GM12878 (cell line): ENCODE measurements at places on chromosomes 1 and 21. TPM values are rescaled to one million over a fixed set of nuclear protein-coding genes. Genes with fewer than 3 reads are reported as not detected.

GRCh38 chr1:91006113-91006908 is 15.5 kb downstream of the ZNF644 start:
- DNase-seq, result no peak

DNA sequence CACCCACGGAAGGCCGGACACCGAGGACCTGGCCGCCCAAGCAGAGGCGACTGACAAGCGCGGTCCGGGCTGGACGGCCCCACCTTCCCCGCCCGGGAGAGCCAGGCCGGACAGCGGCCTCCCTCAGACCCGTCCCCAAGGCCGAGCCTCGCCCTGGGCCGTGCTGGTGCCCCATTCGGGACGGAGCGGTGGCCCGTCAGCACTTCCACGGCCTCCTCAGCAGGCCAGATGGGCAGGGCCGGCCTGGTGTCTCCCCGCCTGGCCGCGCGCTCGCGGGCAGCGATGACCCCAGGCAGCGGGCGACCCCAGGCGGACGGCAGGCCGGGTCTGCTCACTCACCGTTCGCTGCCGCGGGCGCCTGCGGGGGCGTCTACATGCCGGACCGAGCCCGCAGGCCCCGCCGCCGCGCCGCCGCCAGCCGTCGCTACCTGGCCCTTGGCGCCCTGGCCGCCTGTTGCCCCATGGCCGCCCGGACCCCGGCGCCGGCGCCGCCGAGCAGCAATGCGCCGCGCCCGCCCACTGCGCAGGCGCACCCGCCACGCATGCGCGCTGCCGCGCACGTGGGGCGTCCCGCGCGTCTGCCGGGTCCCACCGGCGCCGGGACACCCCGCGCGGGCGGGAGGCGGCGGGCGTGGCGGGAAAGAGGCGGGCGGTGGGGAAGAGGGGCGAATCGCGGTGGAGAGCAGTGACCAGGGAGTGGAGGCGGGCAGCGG is at the start of gene NADK:
Gene NADK (minus strand): TSS at position 521 of the 713 bp plus-strand sequence. CDS start 13,064 bp downstream, outside the sequence.
- no peak for DNase-seq

DNA sequence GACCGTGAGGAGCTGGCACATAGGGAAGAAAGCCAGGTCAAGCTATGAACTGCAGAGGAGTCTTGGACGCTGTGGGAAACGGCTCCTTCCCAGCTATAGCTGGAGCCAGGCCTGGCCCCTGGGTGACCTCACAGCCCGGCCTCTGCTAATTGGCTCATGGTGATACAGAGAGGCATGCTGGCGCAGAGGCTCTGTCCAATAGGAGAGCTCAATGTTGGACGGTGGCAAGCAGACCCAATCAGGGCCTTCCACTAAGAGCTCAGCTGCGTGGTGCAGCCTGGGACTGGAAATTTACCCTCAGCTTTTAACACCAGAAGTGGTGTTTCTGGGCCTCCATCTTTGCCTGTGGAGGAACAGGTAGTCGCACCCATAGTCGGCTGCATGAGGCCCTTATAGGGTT is 64.4 kb upstream of the GRHL3 start:
- DNase-seq, result no peak

DNA sequence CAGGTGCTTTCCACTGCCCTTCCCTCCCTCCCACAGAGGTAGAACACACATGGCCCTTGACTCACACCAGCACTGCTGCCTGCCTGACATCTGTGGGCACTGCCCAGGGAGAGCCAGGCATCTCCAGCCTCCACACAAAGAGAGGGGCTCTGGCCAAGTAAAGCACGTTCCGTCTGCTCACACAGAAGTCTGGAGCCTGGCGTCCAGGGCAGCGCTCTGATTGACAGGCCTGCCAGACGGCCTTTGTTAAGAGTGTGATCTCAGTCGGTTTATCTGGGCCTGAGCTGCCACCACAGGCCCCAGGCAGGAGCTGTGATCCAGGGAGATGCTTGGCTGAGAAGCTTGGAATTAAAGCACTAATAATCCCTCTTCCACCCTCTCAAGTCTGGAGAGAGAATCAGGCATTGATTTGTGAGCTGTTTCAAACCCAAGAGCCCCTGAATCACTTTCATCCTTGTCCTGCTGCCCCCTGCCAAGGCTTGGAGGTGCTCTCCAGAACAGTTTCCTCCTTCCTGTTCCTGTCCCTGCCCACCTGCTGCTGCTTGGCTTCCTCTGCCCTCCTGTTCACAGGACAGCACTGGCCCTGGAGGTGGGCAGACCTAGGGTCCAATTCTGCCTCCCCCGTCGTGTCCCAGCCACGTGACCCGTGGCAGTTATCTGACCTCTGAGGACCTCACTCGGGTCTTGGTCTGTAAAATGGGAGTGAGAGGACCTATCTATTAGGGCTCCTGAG is 3.7 kb downstream of the DMRTB1 start:
- no peak for DNase-seq

DNA sequence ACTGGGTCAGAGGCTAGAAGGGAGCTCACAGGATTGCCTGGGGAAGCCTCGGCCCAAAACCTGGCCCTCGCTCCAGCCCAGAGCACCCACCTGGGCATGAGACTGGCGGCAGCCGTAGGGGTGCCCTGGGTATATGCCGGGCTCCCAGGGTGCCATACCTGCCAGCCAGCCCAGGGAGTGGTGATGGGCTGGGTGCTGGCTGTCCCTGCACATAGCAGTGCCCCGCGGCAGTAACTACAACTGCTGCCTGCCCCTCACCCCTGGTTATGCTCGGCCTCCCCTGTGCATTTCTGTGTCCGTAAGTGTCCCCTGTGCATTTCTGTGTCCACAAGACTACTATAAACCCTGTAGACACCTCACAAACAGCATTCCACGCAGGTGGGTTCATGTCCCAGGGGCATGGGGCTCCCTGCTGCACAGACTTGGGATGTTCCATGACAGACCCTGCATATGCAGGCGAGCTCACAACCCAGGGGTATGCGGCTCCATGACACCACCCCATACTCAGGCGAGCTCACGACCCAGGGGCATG is 5.8 kb upstream of the SPATC1L start:
- DNase-seq, result no peak

DNA sequence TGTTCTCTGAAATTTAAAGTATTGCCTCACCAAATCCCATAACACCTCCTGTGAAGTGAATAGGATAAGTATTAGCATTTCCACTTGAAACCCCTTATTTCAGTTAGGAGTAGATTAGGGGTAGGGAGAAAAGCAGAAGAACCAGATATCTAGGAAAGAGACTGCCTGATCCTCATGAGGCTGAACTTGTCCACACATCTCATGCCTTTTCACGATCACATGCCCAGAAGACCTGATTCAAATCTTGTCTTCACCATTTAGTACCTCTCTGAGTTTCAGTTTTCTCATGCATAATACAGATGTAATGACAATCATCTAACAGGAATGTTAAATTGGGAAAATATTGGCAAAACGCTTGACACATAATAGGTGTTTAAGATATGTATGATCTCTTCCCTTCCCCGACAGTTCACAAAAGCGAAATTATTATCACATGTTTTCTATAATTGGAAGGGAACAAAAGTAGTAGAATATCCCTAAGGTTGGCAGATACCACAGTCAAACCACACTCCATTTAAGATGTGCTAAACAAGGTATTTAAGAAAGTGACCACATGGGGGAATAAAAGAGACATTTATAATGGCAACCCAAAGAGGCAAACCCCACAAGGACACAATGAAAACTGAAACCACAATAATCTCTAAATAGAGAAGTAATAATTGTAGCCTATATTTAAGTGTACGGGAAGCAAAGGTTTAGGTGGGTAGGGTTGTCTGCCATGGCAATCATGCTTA is 25.2 kb downstream of the GFI1 start:
- no peak for DNase-seq

GRCh38 chr1:63679076-63679475 is 85.9 kb downstream of the PGM1 start:
- no peak for DNase-seq

DNA sequence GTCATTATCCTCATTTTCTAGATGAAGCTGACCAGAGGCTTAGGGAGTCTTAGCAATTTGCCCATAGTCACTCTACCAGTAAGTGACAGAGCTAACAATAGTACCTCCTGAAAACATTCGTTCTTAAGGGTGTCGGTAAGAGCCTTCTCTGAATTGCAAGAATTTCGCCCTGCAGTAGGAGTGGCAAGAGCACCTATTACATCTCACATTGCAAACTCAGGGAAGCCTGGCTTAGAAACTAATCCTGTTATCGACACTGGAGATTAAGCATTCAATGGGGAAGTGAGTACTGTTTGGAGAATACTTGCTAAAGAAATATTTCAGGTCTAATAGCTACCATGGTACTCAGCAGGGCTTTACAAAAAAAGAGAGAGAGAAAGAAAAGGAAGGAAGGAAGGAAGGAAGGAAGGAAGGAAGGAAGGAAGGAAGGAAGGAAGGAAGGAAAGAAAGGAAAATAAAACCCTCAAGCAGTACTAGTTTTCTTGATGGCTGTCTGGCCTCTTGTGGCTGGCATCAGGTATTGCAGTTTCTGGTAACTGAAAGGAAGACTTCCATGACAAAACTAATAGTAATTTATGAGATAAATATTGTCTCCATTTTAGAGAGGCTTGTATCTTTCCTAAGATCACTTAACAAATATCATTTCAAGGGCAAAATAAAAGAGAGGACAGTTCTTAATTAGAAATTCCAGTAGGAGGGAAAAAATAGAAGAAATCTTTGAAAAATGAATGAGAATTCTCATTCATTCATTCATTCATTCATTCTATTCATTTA is 10.4 kb downstream of the C1orf226 start:
- no peak for DNase-seq

DNA sequence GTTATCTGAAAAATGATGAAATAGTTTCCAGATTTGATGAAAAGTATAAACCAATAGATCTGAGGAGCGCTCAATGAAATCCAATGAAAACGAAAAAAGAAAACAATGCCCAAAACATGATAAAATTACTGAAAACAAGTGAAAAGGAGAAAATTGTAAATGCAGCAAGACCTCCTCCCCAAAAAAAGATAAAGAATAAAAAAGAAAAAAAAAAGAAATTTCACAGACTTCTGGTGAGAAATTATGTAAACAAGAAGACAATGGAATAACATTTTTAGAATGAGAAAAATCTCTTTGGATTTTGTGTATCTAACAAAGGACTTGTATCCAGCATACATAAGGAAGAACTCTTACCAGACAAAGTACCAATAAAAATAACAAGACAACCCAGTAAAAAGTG is 134.2 kb downstream of the DNAH14 start:
- no peak for DNase-seq

GRCh38 chr1:150567717-150568593 is 11.5 kb downstream of the MCL1 start:
- no peak for DNase-seq

DNA sequence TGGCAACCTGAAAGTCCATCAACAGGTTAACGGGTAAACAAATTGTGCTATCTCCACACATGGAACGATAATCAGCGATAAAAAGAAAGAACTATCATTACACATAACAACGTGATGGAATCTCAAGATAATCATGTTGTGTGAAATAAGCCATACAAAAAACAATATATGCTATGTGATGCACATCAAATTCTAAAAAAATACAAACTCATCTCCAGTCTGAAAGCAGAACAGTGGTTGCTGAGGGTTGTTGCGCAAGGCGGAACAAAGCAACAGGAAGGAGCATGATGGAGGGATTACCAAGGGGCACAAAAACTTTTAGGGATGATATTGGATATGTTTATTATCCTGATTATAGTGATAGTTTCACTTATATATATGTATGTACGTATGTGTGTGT is 324.8 kb downstream of the VAV3 start:
- DNase-seq, result no peak

DNA sequence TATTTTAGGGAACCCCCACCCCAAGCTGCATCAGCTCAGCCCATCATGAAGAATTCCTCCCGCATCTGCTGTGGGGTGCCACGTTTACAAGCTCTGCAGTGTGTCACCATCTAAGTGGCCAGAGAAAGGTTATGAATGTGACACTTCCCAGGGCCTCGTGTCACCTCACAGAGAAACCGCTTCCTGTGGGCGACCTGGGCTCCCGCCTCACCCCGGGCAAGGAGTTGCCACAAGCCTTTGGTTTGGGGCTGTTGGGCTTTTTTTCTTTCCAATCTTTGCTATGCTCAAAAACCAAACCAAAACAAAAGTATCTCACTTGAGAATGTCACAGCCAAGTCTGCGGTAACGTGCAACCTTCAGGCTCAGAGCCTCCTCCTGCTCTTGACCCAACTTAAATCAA is 82.1 kb upstream of the ARHGEF16 start:
- DNase-seq, result no peak

Gene MINDY1
- 3.4 and 3.9 TPM in 2 replicates for polyA plus RNA-seq

Gene DCST1
- not detected in 2 replicates for polyA plus RNA-seq

Gene TAL1
- polyA plus RNA-seq, result not detected in 2 replicates

Gene KLHDC8A
- not detected in 2 replicates for polyA plus RNA-seq

Gene SPRR2F
- not detected in 2 replicates for polyA plus RNA-seq

Gene SHISAL2A
- 0.54 and 0.55 TPM in 2 replicates for polyA plus RNA-seq

Gene MAEL
- 0.31 and 0.34 TPM in 2 replicates for polyA plus RNA-seq

Gene CLCA4
- polyA plus RNA-seq, result not detected in 2 replicates

Gene PPP2R5A
- polyA plus RNA-seq, result 35.1 and 39.3 TPM in 2 replicates
